NCI-H82 (cell line): ENCODE measurements at places on chromosomes 1 and 21.

GRCh38 chr21:45303091-45303615 is 15.5 kb upstream of the POFUT2 start:
- no peak for DNase-seq

DNA sequence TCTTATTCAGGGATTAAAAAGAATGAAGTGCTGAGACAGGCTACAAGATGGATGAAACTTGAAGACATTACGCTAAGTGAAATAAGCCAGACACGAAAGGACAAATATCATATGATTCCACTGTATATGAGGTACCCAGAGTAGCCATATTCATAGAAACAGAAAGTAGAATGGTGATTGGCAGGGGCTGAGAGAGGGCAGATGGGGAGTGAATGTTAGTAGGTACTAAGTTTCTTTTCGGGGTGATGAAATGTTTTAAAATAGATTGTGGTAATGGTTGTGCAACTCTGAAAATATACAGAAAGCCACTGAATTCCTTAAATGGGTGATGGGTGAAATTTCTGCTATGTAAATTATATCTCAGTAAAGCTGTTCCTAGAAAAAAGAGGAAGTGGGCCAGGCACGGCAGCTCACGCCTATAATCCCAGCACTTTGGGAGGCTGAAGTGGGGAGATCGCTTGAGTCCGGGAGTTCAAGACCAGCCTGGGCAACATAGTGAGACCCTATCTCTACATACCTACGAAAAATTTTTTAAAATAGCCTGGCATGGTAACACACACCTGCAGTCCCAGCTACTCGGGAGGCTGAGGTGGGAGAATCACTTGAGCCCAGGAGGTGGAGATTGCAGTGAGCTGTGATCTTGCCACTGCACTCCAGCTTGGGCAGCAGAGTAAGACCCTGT is 15.9 kb downstream of the SLC27A3 start:
- DNase-seq: no peak

- no peak for DNase-seq
These were observed 19.2 kb upstream of the BCL10 start for GRCh38 chr1:85295654-85296053.

DNA sequence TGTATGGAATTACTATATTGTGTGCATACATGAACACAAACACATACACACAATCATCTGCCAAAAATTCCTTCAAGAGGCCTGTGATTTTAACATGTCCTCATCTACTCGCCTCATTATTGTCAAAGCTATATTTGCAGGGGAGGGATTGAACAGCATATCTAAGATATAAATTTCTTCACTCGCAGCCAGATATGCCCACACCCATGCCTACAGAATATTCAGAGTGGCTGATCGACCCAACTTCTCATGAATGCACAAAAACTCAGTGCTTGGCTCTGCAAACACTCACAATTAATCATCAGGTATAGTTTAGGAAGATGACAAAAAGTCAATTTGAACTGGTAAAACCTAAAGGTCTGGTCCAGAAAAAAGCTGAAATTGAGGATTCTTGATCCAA is 25.1 kb upstream of the CCN1 start:
- DNase-seq: no peak

- DNase-seq: no peak
These were observed 706.7 kb upstream of the ADAMTS5 start for GRCh38 chr21:27673581-27673980.

DNA sequence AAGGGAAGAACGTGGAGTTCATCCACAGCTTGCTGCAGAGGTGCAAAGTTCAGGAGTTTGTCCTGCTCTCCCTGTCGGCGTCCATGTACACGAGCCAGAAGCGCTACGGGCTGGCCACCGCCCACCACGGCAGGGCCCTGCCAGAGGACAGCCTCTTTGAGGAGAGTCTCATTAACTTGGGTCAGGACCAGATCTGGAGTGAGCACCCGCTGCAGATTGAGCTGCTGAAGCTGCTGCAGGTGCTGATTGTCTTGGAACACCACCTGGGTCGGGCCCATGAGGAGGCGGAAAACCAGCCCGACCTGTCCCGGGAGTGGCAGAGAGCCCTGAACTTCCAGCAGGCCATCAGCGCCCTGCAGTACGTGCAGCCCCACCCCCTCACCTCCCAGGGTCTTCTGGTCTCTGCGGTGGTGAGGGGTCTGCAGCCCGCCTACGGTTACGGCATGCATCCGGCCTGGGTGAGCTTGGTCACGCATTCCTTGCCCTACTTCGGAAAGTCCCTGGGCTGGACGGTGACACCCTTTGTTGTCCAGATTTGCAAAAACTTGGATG is 73.8 kb upstream of the MORC3 start:
- no peak for DNase-seq

DNA sequence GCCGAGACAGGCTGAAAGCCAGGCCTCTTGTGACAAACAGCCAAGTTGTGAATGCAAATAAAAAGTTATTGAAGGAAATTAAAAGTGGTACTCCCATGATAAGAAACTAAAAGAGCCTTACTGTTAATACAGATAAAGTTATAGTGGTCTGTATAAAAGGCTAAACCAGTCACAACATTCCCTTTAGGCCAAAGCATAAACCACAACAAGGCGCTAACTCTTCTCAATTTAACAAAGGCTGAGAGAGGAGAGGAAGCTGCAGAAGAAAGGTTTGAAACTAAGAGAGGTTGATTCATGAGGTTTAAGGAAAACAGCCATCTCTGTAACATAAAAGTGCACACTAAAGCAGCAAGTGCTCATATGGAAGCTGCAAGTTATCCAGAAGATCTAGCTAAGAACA is 10.7 kb downstream of the C1orf105 start:
- DNase-seq: no peak

- peak; percentile 81 for DNase-seq
These were observed 70.1 kb downstream of the EPHB2 start for GRCh38 chr1:22780696-22781095.

- DNase-seq: no peak
These were observed 978.2 kb upstream of the NCAM2 start for GRCh38 chr21:20020026-20020425.

DNA sequence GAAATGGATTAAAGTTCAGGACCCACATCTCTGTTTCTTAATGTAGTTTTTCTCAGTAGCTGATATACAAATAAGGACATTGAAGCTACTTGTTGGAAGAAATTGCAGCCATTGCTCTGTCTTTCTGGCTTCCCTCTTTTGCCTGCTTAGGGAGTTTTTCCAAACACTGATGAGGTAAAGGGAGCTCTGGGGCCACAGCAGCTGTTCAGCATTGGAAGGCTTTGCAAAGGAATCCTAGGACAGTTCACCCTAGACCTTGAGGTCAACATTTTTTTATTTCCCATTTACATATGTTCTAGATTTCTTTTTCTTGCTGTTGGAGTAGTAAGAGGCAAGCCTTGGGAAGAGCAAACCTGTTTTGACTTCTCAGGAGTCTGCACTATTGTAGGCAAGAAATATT is 126.9 kb upstream of the PLPPR5 start:
- peak; percentile 55 for DNase-seq

GRCh38 chr1:198604975-198605374 is 33.9 kb upstream of the PTPRC start:
- DNase-seq: no peak

GRCh38 chr1:165815725-165816124 is 11.7 kb upstream of the UCK2 start:
- no peak for DNase-seq

DNA sequence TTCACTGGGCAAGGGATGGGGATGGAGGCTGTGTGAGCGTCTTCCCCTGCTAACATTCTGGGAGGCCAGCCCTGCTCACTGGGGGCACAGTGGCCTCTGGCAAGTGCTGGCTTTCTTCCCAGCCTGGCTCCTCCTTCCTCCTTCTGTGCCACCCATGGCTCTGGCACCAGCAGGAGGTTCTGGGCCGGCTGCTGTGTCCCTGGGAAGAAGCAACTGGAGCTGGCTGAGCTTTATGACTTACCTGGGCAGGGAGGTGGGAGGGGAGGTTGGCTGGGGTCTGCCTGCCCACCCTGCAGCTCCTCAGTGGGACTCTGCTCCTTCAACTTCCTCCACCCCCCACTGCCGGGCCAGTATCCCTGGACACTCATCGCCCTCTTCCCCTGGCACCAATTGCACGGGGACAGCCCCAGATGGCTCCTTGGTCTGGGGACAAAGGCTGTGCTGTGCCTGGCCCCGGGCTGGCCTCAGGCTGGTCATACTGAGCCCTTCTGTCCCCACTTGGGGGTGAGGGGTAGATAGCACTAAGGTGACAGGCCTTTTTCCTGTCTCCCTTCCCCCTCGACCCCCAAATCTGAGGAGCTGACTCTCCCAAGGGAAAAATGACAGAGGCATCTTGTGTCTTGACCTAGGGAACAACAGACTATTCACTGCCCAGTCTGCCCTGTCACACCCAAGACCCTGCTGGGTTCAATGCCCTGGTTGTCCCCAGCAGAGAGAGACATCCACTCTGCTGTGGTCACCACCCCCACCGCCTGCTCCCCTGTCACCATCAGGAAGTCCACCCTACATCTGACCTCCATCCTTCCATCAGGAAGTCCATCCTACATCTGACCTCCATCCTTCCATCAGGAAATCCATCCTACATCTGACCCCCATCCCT is 14.4 kb downstream of the CDK18 start:
- no peak for DNase-seq

DNA sequence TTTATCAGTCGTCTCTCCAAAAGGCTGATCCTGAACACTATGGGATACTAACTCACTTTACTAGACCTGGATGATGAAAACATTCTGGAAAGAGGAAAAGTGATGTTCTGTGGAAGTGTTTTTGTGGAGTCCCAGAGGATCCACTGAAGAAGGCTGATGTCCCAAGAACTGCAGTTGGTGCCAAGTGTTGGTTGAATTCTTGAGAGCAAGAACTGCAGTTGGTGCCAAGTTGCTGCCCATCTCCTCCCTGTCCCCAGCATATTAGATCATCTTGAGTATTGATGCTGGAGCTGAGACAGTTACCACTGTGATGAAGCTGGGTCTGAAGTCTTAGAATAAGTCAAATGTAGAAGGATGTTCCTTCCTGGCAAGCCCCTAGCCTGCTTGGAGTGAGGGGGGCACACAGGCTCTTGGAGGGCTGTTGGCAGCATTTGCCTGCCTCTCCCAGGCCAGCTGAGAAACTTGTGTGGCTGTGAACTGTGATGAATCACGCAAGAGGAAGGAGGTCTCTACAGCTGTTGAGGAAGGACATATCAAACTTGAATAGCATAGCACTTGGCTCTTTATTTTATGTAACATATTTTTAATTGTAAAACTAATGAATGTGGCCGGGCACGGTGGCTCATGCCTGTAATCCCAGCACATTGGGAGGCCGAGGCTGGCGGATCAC is 48.1 kb downstream of the DNAJC6 start:
- DNase-seq: no peak

DNA sequence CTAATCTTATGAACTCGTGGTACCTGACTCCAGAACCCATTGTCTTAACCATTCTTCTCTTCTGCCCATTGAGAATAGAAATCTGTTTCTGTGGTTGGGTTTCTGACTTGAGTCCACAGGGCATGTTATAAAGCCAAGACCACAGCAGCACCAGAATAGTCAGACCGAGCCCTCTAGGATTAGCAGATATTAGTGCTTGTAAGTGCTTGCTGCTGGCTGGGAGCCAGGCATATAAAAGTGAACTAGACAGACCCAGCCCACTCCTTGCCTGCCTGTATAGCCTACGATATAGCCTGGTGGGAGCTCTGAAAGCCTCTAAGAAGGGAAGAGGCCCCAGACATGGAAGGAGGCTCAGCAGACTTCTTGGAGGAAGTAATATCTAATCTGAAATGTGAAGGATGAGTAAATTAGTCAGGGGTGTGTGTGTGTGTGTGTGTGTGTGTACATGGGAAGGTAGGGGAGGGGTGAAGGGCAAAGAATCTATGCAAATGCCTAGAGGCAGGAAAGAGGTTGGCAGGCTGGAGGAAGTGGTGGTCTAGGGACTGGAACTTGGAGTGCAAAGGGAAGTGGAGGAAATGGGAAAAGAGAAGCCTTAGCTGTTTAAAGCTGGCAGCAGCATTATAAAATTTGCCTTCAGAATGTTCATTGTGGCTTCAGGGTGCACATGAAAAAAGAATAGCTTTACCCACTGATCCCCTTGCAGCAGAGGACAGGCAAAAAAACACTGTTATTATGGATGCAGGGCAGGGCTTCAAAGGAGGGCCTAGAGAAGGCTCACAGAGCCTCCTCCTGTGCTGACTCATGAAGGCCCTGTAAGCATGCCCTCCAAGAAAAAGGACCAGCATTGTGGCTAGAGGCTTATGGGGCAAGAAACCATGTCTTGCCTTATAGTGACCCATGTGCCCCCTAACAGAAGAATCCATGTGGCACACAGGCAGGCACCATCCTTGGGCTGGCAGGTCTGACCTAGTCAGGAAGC is 169.2 kb downstream of the LMX1A start:
- DNase-seq: peak; percentile 95

DNA sequence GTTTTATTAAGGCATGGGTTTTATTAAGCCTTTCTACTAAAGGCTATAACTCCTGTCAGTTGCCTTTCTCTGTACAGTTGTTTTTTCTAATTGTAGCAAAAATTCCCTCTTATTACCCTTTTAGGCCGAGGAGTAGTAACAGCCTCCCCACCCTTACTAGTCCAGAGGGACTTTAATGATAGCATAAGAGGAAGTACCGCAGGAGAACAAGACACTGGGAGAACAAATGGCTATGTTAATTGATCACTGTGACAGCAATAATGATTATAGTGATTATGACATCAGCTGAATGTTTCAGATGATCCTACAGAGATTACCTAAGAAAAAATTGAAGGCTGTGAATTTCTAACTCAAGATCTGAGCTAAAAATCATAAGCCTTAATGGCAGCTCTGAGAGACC is 383.0 kb upstream of the PTBP2 start:
- DNase-seq: no peak

- no peak for DNase-seq
These were observed 4.6 kb downstream of the HYI start for GRCh38 chr1:43448955-43449707.

DNA sequence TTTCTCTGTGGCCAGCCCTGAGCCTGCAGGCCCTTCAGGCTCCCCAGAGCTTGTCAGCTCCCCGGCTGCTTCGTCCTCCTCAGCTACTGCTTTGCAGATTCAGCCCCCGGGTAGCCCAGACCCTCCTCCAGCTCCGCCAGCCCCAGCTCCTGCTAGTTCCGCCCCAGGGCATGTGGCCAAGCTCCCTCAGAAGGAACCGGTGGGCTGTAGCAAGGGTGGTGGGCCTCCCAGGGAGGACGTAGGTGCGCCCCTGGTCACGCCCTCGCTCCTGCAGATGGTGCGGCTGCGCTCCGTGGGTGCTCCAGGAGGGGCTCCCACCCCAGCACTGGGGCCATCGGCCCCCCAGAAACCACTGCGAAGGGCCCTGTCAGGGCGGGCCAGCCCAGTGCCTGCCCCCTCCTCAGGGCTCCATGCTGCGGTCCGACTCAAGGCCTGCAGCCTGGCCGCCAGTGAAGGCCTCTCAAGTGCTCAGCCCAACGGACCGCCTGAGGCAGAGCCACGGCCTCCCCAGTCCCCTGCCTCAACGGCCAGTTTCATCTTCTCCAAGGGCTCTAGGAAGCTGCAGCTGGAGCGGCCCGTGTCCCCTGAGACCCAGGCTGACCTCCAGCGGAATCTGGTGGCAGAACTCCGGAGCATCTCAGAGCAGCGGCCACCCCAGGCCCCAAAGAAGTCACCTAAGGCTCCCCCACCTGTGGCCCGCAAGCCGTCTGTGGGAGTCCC is 45.4 kb downstream of the YARS1 start:
- DNase-seq: peak; percentile 54

- no peak for DNase-seq
These were observed 86.1 kb upstream of the S1PR1 start for GRCh38 chr1:101150670-101151069.

GRCh38 chr1:113742515-113742914 is 16.8 kb downstream of the PHTF1 start:
- DNase-seq: no peak
